ENCODE measurements at places on chromosomes 4 and X.

DNA sequence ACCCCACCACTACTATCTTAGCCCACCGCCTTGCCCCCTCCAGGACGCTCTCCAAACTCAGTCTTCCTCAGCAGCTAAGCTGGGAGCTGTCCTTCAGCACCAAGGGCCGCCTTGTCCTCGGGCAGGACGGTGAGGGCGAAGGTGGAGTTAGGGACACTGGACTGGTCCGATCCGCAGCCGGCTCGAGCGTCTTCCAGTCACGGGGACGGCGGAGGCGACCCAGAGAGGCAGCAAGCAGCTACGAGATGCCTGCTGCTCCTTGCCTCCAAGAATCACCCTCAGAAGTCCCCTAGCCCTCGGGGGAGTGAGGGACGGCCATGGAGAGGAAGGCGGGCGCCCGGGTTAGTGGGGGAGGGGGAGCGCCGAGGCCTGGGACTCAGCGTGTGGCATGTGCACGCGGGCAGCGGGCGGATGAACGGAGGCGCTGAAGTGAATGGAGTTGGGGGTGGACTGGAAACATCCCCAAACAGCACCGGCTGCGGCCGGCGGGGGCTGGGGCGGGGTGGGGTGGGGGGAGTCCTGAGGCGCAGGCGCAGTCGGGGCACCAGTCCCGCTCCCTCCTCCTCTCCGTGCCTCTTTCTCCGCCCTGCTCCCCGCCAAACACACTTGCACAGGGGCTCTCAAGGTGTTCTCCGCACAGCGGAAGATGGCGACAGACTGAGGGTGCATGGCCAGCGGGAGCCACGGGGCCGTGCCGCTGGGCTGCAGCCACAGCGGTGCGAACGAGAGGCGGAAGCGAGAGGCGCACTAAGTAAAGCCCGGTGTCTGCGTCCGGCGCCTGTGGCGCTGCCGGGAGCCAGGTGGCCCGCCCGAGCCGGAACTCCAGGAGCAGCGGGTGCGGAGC lies at the start of gene NALF2:
Gene NALF2 (plus strand): TSS at position 545 of the 844 bp plus-strand sequence. CDS start 957 bp downstream, outside the sequence.
- H3K27ac ChIP-seq, result no peak within 1 kb of the TSS
- peak; percentile 72 for DNase-seq
- peak within 1 kb of the TSS; percentile 69 for H3K4me3 ChIP-seq
- peaks cover 5% of the 10 kb centered on the region for H3K4me1 ChIP-seq

GRCh38 chr4:37383579-37384229 lies 139.2 kb downstream of the NWD2 start:
- H3K27ac ChIP-seq, result no peak overlapping the region
- DNase-seq, result no peak
- H3K4me1 ChIP-seq, result no peaks in the 10 kb centered on the region
- peaks cover 17% of the 10 kb centered on the region for H3K27me3 ChIP-seq
- no peaks in the 10 kb centered on the region for H3K36me3 ChIP-seq
- no peak overlapping the region for H3K4me3 ChIP-seq

DNA sequence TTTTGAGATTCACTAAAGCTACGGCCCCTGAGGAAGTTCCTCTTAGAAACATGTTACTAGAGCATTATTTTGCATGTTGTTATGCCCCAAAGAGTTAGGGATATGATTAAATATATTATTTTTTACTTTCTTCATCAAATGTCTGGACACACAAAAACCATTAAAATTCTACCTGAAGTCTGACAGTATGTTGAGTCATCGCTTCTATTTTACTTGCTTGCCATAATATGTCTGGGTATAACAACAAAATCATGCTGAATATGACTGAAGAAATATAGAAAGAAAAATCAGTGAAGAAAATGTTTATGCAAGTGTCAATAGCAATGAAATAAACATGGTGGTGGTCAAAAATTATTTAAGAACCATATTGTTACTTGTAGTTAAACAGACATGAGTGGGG lies 1818.5 kb upstream of the ADGRL3 start:
- DNase-seq, result no peak
- H3K27me3 ChIP-seq, result no peaks in the 10 kb centered on the region
- no peak overlapping the region for H3K4me3 ChIP-seq

DNA sequence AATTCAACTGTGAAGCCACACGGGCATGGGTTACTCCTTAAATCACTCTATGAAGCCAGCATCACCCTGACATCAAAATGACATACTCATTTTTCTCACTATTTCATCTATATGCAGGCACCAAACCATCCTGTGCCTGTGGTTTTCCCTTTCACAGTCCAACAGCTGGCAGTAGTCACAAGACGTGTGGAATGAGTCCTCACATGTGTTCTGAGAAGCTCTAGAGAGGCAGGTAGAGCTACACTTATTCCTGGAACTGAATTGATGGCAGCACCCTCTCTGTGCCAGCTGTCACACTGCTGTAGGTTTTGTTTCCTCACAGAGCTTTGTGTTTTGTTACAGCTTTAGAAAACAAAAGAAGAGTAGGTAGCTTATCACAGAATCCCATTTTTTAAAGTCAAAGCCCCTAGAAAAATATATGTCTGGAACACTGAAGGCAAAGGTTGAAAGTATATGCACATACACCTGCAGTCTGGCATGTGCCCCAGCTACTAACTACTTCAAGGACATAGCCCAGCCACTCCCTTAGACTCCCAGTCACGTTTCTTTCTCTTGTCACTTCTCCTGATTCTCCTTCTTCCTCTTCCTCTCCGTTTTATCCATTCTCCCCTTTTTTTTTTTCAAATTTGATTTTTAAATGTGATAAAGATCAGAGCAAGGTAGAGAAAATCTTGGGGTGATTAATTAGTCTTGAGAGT lies 107.1 kb downstream of the ANXA10 start:
- no peak overlapping the region for H3K4me3 ChIP-seq
- H3K36me3 ChIP-seq, result peaks cover 10% of the 10 kb centered on the region
- no peak overlapping the region for H3K27ac ChIP-seq
- DNase-seq, result no peak

DNA sequence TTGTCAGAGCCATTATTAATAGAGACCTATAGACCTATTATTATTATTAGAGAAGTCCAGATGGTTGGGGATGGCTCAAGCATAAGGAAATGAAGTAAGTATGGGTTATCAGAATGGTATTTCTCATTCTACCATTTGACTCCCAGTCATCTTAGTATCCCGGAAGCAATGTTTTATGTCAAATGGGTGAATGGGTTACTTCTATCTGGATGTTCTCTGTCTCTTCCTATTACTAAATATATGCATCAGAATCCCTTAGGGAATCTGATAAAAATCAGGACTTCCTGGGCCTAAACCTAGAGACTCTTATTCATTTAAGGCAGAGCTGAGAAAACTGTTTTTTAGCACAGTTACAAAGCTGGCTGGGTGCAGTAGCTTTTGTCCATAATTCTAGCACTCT lies 149.9 kb downstream of the SLC10A7 start:
- no peak for DNase-seq
- H3K4me1 ChIP-seq, result no peaks in the 10 kb centered on the region
- H3K27ac ChIP-seq, result no peak overlapping the region
- peaks cover 8% of the 10 kb centered on the region for H3K27me3 ChIP-seq
- H3K4me3 ChIP-seq, result no peak overlapping the region

GRCh38 chr4:154471526-154472331 lies 19.9 kb downstream of the DCHS2 start:
- H3K4me1 ChIP-seq, result peaks cover 30% of the 10 kb centered on the region
- peak overlapping the region; percentile 1 for H3K27ac ChIP-seq
- H3K27me3 ChIP-seq, result no peaks in the 10 kb centered on the region
- H3K4me3 ChIP-seq, result no peak overlapping the region
- no peak for DNase-seq

Measured in mesothelial cell of epicardium (in vitro differentiated cells).